ENCODE measurements at places on chromosomes 7 and 10. TPM values are rescaled to one million over a fixed set of nuclear protein-coding genes. Genes with fewer than 3 reads are reported as not detected.
A peak's percentile ranks its signal among the peaks of the same experiment; 100 is the strongest.

GPR37 gene
- 0.93 TPM for total RNA-seq

PRTFDC1 gene
- 6.1 TPM for total RNA-seq

DNA sequence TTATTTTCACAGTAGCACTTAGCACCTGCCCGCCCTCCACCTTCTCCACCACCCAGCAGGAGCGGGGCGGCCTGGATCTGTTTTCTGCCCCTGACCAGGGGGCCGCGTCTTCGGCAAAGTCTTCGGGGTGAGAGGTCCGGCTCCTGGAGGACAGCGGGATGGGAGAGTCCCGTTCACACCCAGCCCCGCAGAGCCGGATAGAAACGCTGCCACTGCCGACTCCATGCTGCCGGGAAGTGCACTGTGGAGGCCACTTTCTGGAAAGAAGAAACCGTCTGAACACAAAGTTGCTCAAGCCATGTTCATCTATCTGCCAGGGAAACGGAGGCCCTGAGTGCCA is 14.5 kb upstream of the ZNF273 start:
- DNase-seq: peak; percentile 51

GRCh38 chr10:92699518-92700381 is 10.0 kb downstream of the HHEX start:
- DNase-seq: peak; percentile 41

DNA sequence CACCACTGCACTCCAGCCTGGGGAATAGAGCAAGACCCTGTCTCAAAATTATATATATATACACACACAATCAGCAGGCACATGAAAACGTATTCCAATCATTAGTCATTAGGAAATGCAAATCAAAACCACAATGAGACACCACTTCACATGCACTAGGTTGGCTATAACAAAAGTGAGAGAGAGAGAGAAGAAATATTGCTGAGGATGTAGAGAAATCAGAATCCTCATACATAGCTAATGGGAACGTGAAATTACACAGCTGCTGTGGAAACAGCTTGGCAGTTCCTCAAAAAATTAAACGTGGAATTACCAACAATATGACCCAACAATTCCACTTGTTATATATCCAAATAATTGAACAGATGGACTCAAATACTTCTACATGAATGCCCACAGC is 43.3 kb upstream of the CNNM1 start:
- DNase-seq: no peak

GRCh38 chr7:42614636-42615035 is 297.2 kb downstream of the C7orf25 start:
- DNase-seq: no peak

DNA sequence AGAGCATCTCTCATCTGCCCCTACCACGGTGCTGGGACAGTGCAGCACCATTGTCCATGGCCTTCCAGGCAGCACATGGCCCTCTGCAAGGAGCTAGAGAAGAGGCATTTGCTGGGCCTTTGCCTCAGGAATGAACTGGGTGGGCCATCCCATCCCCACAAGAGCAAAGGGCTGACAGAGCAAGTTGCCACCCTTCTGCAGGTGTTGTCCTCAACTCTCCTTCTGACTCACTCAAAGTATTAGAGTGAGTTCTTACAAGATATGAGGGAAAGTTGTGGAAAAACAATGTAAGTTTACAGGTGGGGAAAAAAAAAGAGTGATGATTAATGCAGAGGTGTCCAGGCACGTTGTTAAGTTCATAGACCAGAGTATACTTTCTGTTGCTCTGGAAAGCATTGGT is 261.2 kb downstream of the SKIDA1 start:
- DNase-seq: no peak

GRCh38 chr7:88399036-88399435 is 92.3 kb upstream of the STEAP4 start:
- no peak for DNase-seq

GRCh38 chr10:97498841-97499560 is at the start of gene UBTD1:
TSS of gene UBTD1 (plus strand) at chr10:97498924. CDS start at chr10:97499204, 280 bp downstream.
- DNase-seq: peak; percentile 79

DNA sequence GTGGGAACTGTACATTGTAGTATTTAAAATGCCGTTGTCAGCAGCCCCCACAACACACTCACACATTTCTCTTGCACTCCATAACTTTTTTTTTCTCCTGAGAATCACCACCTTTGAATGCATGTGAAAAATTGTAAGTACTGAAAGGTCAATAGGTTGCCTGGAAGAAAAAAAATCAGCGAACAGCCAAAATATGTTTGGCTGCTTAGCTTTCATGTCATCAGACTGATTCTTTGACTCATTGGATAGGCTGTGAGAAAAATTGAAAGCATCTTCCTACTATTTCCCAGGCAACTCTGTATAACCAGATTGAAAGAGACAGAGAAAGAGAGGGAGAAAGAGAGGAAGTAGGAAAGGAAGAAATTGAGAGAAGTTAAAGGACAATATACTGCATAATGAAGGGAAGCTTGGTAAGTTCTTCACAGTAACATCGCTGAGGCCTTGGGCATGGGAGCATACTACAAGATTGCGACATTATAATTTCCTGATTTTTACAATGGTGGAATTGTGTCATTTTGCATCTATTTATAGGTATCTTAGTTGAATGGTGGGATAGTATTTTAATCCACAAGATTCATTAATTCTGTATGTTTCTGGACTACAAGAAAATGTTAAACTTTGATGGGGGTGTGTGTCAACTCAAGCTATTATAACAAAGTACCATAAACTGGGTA is 249.3 kb upstream of the KCND2 start:
- DNase-seq: no peak
